ENCODE measurements at places on chromosomes 16 and 17. TPM values are rescaled to one million over a fixed set of nuclear protein-coding genes. Genes with fewer than 3 reads are reported as not detected.

The CNTNAP4 gene
- total RNA-seq, result 0.38 TPM

The CCL22 gene
- not detected for total RNA-seq

The GP1BA gene
- total RNA-seq, result not detected

The REXO5 gene
- total RNA-seq, result 8.2 TPM

The CDK5R1 gene
- 6.9 TPM for total RNA-seq

DNA sequence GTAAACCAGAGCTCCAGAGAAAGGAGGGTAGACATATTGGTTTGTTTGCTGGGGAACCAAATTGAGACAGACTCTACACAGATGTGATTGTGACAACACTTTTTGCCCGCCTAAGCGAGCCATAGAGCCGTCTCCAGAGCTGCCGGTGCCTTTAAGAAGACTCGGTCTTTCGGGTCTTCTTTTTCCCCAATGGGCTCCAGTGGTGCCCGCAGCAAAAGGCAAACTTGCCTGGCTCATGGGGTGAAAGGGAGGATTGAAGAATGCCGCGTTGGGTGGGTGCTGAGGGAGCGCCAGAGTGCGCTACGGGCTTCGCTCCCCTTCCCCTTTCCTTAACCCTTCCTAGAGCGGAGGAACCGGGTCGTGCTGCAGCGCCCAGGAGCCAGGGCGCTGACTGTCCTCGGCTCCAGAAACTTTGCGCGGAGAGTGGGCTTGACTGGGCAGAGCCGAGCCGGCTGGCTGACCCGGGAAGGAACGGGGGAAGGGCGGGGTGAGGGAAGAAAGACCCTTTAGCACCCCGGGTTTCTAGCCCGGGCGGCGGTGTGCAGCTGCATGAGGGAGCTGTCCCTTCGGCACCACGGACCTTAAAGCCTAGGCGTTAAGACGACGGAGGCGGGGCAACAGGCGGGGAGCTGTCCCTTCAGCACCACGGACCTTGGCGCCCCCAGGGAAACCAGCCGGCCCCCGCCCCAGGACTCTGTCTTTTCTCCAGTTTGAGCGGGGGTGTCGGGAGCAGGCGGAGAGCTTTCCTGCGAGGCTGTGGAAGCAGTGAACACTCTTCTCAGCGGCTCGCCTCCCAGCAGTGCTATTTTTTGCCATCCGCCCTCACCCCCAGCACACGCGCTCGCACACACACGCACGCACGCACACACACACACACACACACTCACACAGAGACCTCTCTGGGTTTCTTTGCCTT lies at the start of gene CACNG3:
TSS of gene CACNG3 (plus strand) at position 880 of the 916 bp plus-strand sequence. CDS start 420 bp downstream, outside the sequence.
- DNase-seq, result peak; percentile 72

DNA sequence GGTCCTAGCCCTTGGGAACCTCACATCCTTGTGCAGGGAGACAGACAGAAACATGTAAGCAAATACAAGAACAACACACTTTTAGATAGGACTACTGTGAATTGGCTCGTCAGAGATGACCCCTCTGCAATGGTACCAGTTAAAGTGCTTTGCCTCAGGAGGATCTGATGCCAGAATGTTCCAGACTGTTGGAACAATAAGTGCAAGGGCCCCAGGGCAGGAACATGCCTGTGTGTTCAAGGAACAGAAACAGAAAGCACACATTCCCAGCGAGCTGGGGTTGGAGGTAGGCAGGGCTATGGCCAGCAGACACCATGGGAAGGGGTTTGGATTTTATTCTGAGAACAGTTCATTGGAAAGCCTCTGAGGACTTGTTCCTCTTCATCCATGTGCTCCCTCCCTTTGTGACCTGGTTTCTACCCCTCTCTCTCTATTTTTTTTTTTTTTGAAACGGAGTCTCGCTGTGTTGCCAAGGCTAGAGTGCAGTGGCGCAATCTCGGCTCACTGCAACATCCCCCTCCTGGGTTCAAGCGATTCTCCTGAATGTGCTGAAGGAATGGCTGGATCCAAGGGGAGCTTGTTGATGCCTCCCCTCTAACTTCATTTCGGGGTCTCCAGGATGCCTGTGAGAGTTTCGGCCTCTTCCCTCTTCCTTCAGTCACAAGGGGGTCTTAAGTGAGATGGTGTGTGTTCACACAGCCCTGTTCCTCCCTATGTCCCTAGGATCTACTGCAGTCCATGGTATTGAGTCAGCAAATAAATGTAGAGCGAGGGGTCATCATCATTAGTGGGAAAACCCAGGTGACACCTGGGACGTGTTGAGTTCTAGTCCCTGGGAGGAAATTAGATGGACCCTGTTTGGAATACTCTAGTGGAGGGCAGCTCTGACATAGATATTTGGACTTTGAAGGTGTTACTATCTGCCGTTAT lies 6.4 kb downstream of the STAT5A start:
- DNase-seq, result no peak

Measured in type B pancreatic cell (in vitro differentiated cells).